ENCODE measurements at places on chromosomes 1 and 21.

DNA sequence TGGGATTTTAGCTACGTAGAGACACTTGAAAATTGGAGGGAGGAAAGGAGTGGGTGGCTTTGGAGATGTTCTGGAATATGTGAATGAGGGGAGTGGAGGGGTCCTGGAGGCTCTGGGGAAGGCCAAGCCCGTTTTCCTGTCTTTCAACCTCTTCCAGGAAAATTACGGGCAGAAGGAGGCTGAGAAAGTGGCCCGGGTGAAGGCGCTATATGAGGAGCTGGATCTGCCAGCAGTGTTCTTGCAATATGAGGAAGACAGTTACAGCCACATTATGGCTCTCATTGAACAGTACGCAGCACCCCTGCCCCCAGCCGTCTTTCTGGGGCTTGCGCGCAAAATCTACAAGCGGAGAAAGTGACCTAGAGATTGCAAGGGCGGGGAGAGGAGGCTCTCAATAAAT is 442 bp upstream of the RUSC1 start:
- DNase-seq = no peak

GRCh38 chr1:231337043-231337471 is 595 bp downstream of the EXOC8 start:
- no peak for DNase-seq

- DNase-seq = no peak
Observed at GRCh38 chr21:34296878-34297277, 66.9 kb upstream of the KCNE2 start.

DNA sequence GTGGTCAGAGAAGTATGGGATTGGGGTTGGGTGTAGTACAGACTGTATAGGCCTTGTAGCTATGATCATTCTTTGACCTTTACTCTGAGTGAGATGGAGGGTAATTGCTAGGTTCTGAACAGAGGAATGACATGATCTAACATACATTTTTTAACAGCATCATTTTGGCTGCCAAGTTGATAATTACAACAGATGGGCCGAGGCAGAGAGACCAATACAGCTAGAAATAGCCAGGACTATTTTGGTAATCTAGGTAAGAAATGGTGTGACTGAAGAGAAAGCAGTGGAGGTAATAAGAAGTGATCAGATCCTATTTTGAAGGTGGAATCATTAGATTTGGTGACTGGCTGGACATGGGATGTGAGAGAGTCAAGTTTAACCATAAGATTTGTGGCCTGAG is 43.5 kb downstream of the RPAP2 start:
- DNase-seq = no peak
